Foreskin fibroblast (primary cell): ENCODE measurements at places on chromosomes 6 and 20.

- DNase-seq: no peak
Observed at GRCh38 chr20:8780915-8781314, 288.0 kb upstream of the PLCB4 start.

DNA sequence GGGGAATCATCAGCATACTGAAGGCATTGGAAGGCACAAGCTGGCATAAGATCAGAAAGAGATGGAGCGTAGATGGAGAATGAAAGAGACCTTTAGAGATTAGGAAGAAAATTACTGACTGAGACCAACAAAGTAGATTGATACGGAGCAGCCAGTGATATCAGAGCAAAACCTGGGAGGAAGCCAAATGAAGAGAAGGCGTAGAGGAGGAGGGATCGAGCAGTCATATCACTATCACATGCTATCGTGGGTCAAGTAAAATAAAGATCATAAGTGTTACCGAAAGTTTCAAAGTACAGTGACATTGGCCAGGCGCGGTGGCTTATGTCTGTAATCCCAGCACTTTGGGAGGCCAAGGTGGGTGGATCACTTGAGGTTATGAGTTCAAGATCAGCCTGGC, 53.6 kb upstream of the FANCE start:
- no peak for DNase-seq

GRCh38 chr6:143694560-143694959, 16.8 kb downstream of the PHACTR2 start:
- DNase-seq: peak; percentile 28

GRCh38 chr6:77424761-77425160, 38.5 kb downstream of the HTR1B start:
- peak; percentile 9 for DNase-seq

- no peak for DNase-seq
Observed at GRCh38 chr6:53634184-53634631, 31.3 kb downstream of the KLHL31 start.

DNA sequence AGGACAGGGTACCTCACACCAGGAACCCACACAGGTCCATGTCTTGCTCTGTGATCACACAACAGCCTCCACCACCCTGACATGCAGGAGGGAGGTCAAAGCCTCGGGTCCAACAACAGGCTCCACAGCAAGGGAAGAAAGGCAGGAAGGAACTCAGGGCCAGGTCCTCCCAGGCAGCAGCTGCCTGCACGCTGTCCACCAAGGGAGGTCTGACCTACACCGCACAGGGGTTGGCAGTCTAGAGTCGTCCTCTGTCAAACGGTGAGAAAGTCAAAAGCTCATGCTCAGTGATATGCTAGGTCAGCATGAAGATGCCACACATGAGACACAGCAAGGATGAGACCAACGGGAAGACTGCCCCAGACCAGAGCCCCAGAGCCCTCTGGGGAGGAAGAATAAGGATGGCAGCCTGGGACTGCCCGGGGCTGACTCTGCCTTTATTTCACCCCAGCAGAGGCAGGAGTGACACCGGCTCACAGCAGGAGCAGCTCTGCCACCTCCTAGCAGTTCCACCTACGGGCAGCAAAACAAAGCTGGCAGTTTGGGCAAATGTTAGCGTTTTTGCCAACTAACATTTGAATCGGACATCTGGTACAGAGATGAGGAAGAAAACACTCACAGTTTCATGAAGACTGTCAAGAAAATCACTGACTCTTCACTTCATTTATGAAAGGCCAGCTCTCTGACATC, 8.5 kb downstream of the GMEB2 start:
- DNase-seq: no peak

GRCh38 chr6:87918461-87918941, 129.1 kb upstream of the SPACA1 start:
- DNase-seq: no peak

- no peak for DNase-seq
Observed at GRCh38 chr6:17902974-17903373, 84.5 kb downstream of the KIF13A start.

- DNase-seq: no peak
Observed at GRCh38 chr20:5173751-5174150, 46.9 kb downstream of the CDS2 start.

DNA sequence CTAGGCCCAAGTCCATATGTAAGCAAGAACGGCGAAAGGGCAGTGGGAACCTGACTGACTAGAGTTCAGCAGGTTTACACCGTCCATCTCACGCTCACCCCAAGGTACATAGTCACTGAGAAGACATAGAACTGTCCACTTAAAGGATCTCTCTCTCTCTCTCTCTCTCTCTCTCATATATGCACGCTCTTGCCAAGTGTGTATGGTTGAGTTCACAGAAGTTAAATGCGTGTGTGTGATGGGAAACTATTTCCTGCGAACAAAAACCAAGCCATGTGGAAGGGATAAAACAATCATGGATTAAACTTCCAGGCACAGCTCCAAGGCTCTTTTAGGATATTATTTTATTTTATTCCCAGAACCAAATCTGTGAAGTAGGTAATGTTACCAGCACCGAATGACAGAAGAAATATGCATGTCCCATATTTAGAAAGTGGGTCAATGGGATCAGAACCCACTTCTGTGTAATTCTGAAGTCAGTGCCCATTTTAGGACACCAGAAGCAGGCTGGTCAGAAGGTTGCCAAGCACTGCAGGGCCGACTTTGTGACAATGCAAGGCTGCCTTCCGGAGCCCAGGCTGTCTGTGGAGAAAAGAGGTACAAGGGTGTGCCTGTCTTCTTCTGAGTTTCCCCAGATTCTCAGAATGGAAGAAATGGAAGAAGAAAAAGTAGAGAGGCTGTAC, 49.2 kb upstream of the MAP7 start:
- no peak for DNase-seq

GRCh38 chr6:34562350-34562749, 6.2 kb upstream of the SPDEF start:
- no peak for DNase-seq

GRCh38 chr6:48628316-48628715, 517.3 kb upstream of the PTCHD4 start:
- peak; percentile 26 for DNase-seq

- DNase-seq: no peak
Observed at GRCh38 chr6:161161121-161161520, 112.7 kb downstream of the AGPAT4 start.
